ENCODE measurements at places on chromosomes 7 and 10.

GRCh38 chr7:107785926-107786325 lies 17.1 kb downstream of the SLC26A3 start:
- DNase-seq: no peak

- peak; percentile 15 for DNase-seq
These were observed 458.8 kb downstream of the SORCS1 start for GRCh38 chr10:106705681-106706100.

- DNase-seq: no peak
These were observed 34.4 kb upstream of the ARHGAP12 start for GRCh38 chr10:31962826-31963588.

GRCh38 chr7:3956949-3957348 lies 655.9 kb downstream of the SDK1 start:
- no peak for DNase-seq

GRCh38 chr7:108384716-108385483 lies 71.3 kb downstream of the NRCAM start:
- no peak for DNase-seq

DNA sequence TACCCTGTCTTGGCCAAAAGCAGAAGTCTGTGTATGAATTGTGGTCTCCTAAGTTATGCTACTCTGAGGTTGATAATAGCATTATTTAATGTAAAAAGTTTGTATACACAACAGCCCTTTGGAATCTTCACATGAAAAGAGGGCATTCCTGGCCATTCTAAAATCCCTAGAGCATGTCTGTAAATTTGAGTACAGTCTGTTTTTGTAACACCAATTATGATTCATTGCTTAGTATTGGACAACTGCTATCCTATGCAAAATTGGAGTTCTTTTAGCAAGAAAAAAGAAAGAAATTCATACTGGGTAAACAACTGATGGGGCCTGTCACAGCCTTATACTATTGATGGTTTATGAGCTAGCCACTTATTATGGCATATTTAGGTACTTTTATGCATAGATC lies 10.2 kb downstream of the CUTC start:
- DNase-seq: no peak

GRCh38 chr7:42730586-42730985 lies 181.3 kb downstream of the C7orf25 start:
- DNase-seq: no peak

Measured in activated CD4-positive, alpha-beta T cell treated with anti-CD3 and anti-CD28 coated beads, Interleukin-2, amount 50 U/mL, for 48 hours (primary cell).